ENCODE measurements at places on chromosomes 7 and 10. TPM values are rescaled to one million over a fixed set of nuclear protein-coding genes. Genes with fewer than 3 reads are reported as not detected.

- DNase-seq, result peak; percentile 45
These were observed 799 bp downstream of the VAX1 start for GRCh38 chr10:117137031-117137910.

- DNase-seq, result no peak
These were observed 495.1 kb upstream of the ANKRD30A start for GRCh38 chr10:36630267-36630666.

GRCh38 chr10:96772196-96772595, 51.9 kb upstream of the PIK3AP1 start:
- peak; percentile 6 for DNase-seq

GRCh38 chr7:21866731-21867130, 79.0 kb downstream of the CDCA7L start:
- no peak for DNase-seq

GRCh38 chr7:100475549-100475948, 3.5 kb downstream of the TSC22D4 start:
- DNase-seq, result no peak

- DNase-seq, result no peak
These were observed 19.1 kb downstream of the ATXN7L1 start for GRCh38 chr7:105857009-105857952.

DNA sequence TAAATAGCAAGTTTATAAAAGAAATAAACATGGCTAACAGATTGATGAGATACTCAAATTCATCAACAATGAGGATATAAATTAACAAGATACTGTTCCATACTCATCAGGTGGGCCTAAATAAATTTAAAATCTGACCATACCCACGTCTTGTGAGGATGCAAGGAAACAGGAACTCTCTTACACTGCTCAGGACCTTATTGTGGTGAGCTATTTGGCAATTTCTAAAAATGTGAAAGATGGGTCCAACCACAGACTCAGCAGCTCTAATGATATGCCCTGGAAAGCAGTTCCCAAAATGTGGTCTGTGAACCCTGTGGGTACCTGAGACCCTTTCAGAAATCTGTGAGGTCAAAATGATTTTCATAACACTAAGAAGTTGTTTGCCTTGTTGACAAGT, 21.5 kb downstream of the RPP38 start:
- no peak for DNase-seq

- no peak for DNase-seq
These were observed 614.5 kb upstream of the ZWINT start for GRCh38 chr10:56975513-56975912.

- no peak for DNase-seq
These were observed 744 bp upstream of the BICC1 start for GRCh38 chr10:58511765-58512490.

DNA sequence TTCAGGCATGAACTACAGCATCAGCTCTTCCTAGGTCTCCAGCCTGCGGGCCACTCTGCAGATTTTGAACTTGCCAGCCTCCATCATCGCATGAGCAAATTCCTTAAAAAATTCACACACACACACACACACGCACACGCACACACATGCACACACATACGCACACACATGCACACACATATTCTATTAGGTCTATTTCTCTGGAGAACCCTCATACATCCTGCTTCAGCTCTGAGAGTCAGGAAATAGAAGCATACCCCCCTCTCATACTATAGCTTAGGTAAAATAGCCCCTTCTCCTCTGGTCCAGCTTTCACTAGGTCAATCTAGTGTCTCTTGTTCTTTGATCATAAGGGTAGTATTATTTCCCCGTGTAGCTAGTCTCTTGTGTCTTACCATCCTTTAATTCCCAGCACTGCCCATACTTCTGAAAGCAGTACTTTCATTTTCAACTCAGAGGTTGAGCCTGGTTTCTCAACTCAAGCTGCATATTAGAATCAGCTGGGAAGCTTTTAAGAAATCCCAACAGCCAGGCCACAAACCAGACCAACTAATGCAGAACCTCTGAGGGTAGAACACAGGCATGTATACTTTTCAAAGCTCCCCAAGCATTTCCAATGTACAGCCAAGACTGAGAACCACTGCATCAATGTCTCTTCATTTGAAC, 30.9 kb upstream of the ITGB8 start:
- peak; percentile 5 for DNase-seq

- DNase-seq, result no peak
These were observed 3.1 kb downstream of the CCDC126 start for GRCh38 chr7:23600236-23600635.

DNA sequence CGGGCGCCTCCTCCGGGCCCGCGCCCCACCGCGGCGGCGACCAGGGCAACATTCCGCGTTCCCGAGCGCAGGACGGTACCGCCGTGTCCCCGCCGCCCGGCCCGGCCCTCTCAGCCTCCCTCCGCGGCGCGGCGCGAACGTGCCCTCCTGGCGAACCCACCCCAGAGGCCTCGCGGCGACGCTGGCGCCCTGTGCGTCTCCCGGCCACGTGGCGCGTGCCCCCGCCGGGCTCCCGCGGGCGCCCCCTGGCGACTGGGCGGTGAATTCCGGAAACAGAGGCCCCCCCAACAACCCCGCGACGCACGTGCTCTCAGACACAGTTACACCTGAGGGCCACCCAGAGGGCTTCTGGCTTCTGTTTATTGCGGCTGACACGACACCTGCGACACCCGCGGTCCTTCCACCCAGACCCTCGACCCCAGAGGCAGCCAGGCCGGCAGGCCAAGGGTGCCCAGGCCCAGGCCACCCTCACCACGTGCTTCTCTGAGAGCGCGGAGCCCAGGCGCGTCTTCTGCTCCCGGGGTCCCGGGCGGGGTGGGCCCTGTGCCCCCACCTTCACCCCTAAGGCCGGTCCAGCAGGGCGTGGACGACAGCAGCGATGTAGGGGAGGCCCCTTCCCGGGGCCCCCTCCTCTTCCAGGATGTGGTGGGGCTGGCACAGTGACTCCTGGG, at the start of gene SAP25:
Gene SAP25, minus strand, starts transcription at position 210 of the 671 bp plus-strand sequence. Its CDS starts 158 bp downstream, at position 52.
- no peak for DNase-seq

DNA sequence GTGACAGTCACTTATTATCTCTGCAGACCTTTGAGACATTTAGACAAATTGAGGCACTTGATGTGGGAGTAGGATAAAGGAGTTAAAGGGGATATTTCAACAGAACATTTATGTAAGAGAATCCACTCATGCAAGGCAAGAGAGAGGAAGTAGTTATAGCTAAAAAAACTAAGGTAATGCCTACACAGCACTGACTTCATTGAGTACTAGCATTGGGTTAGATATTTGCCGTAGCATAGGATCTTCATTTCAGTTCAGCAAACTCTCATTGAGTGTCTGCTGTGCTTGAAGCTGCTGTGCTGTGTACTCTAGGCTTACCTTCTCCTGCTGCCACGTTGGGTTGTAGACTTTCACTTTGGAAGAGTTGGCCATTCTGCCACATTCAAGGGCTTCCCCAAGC, 10.5 kb upstream of the ENTPD1 start:
- no peak for DNase-seq

GRCh38 chr7:151829707-151830106, 47.2 kb downstream of the PRKAG2 start:
- DNase-seq, result no peak

GRCh38 chr7:41472427-41473125, 230.3 kb downstream of the INHBA start:
- DNase-seq, result no peak

- DNase-seq, result peak; percentile 66
These were observed 11.8 kb upstream of the DDIT4 start for GRCh38 chr10:72261784-72262404.

DNA sequence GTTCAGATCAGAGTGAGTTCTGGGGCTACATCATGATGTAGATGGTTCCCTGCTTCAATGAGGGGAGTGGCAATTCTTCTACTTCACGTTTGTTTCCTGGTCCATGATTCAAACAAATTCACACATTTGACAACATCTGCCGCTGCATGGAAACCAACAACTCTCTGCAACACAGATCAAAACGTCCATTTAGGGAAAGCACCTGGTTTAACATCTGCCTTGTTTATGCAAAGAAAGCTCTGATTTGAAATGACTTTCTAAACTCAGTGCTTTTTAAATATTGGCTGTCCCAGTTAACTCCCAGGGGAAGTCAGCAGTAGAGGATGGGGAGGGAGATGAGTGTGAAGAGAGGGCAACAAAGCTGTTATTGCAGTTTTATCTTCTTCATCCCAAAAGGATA, 93.8 kb downstream of the GAD2 start:
- no peak for DNase-seq

GRCh38 chr7:188727-189500, 3.5 kb upstream of the FAM20C start:
- no peak for DNase-seq

- DNase-seq, result no peak
These were observed 35.1 kb upstream of the GARS1 start for GRCh38 chr7:30559611-30560010.

GRCh38 chr7:114160925-114161324, 242.1 kb upstream of the PPP1R3A start:
- no peak for DNase-seq

GRCh38 chr10:122344741-122345258, 29.7 kb upstream of the PLEKHA1 start:
- no peak for DNase-seq

- no peak for DNase-seq
These were observed 447.8 kb upstream of the GALNT17 start for GRCh38 chr7:70684173-70684572.

Gene UNCX
- not detected for polyA plus RNA-seq

Gene GHRHR
- polyA plus RNA-seq, result not detected

Gene FXYD4
- polyA plus RNA-seq, result not detected

Gene KLHL7
- 24.9 TPM for polyA plus RNA-seq

Gene NKX2-3
- polyA plus RNA-seq, result not detected

Gene CEP55
- 26.8 TPM for polyA plus RNA-seq
